ENCODE measurements at places on chromosomes 6 and 20.
A peak's percentile ranks its signal among the peaks of the same experiment; 100 is the strongest.

GRCh38 chr6:17392978-17393891, at the start of gene CAP2:
Gene CAP2, plus strand, starts transcription at chr6:17393595. Its CDS starts 27,961 bp downstream, at chr6:17421556.
- peak; percentile 69 for DNase-seq

DNA sequence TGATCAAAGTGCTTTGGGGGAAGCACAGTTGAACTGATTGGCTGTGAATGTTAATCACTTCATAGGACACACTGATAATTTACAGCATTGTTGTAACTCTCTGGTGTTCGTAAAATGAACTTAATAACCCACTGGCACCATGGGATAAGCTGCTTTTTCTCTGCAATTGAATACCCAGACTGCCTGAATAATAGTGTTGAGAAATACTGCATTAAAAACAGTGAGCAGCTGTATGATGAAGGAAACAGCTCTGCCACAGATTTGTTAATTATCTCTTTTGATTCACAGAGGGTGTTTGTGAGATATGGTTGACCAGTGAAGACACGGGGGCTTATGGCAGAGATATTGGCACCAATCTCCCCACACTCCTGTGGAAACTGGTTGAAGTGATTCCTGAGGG, 420.9 kb downstream of the CDKAL1 start:
- no peak for DNase-seq

DNA sequence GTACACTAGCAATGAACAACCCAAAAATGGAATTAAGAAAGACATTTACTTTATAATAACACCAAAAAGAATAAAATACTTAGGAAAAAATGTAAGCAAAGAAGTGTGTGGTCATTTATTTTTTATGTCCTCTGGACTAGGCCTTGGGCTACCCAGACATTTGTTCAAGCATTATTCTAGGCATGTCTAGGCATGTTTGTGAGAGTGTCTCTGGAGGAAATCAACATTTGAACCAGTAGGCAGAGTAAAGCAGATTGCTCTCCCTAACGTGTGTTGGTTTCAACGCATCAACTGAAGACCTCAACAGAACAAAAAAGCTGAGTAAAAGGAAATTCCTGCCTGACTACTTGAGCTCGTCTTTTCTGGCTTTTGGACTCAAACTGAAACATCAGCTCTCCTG, 84.5 kb downstream of the ANKEF1 start:
- peak; percentile 55 for DNase-seq

- DNase-seq = peak; percentile 13
Measured at GRCh38 chr6:100880149-100880852, 828 bp downstream of the ASCC3 start.

DNA sequence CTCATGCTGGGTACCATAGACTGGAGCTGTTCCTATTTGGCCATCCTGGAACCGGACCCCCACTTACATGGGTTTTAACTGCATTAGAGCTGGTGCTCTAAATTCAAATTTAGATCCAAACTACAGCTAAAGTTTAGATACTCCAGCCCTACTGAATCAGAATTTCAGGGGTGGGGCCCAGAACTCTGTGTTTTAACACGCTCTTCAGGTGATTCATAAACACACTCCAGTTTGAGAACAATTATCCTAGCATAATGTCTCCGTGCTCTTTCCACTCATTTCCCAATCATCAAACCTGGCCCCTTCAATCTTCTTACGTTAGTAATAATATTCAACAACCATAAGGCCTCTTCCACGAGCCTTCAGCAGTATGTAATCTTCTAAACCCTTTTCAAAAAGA, 15.3 kb downstream of the TRPC4AP start:
- no peak for DNase-seq

DNA sequence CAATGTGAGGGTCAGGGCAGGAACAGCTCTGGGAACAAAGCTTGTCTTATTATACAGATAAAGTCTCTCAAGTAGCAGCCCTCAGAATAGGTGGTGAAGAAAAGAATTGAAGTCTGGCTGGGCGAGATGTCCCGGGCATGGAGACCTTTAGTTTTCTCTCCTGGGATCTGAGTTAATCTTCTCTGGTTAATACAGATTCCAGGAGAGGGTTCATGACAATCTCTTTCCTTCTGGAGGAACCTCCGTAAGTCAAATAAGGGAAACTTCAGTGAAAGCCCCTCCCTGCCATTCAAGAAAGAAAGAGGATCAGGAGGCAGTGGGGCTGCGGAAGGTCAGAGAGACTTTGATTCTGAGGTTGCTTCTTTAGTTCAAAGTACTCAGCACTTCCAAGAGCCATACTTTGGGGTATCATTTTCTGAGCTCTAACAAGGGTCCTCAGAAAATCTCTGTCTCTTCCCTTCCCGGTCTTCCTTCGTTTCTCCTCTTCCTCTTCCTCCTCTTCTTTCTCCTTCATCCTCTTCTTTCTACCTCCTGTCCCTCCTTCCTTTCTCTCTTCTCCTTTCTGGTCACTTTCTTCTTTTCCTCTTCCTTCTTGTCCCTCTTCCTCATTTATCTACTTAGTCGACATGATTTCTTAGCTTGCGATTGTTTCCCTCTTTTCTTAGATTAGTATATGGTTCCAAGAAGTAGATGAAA, 4.6 kb upstream of the ZNF184 start:
- no peak for DNase-seq

- DNase-seq = peak; percentile 55
Measured at GRCh38 chr6:33759887-33760629, 13.4 kb upstream of the IP6K3 start.

DNA sequence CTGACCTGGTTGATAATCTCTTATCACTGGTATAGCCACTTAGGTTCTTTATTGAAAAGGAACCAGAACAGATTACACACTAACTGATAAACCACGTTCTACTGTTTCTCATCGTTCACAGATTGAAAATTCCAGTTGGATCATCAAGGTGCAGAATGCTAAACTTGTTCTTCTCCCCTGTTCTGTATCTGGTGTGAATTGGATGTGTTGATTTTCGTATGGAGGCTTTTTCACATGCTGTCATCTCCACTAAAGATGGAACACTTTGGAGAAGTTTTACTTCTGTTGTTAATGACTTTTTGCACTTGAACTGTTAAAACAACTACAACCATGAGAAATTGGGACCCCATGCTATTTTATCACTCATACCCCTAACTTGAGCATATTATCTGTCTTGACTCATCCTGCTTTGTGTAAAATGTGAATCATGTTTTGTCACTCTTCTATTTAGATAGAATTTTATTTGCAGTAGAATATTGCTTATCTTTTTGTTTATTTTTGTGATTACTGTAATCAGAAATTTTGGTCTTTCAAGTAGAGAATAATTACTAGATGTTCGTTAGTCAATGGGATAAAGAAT, 17.5 kb downstream of the VAPB start:
- no peak for DNase-seq

GRCh38 chr20:33273117-33273851, 9.7 kb upstream of the BPIFB1 start:
- DNase-seq = no peak

DNA sequence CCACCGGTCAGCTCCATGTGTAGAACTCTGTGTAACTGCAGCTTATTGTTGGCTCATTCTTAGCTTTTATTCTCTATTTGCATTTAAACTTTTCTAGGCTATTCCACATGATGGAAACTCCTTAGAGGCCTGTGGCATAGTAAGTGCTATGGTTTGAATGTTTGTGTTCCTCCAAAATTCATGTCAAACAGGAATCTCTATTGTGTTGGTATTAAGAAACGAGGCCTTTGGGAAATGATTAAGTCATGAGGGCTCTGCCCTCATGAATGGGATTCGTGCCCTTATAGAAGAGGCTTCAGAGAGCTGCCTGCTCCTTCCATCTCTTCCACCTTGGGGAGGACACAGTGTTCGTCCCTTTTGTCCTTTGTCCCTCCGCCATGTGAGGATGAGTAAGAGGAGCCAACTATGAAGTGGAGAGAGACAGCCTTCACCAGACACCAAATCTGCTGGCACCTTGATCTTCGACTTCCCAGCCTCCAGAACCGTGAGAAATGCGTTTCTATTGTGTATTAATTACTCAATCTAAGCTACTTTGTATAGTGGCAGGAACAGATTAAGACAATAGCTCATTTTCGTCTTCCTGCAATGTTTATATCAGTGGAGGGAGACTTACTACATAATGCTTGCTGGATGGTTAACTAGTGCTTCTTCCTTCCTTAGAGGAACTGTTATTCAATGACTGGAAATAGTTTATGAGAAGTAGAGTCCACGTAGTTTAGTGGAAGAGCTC, 361.1 kb downstream of the FARS2 start:
- DNase-seq = no peak

DNA sequence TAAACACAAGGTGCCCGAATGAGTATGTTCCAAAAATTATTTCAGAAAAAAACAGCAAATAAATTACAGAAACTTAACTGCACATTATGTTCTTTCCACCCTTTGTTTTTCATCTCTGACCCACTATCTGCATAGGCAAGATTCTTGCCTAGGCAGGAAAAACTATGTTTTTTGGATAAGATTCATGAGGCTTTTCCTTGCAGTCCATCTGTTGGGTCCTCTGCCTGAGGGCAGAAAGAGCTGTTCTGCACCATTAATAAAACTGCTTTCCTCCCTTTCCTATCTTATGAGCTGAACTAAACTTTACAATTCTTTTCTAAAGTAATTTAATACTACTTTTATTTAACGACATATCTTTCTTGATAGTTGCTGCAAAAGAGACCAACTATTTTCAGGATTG, 21.1 kb downstream of the ENPP1 start:
- no peak for DNase-seq

GRCh38 chr20:12824328-12825225, 184.2 kb upstream of the SPTLC3 start:
- no peak for DNase-seq

- DNase-seq = no peak
Measured at GRCh38 chr20:62545901-62546525, 70.2 kb upstream of the GATA5 start.

- DNase-seq = peak; percentile 68
Measured at GRCh38 chr6:26232940-26233648, 131.9 kb upstream of the BTN3A2 start.

GRCh38 chr6:152301765-152302568, 335.2 kb downstream of the SYNE1 start:
- no peak for DNase-seq

GRCh38 chr20:59816146-59816738, 117.2 kb downstream of the SYCP2 start:
- DNase-seq = no peak

DNA sequence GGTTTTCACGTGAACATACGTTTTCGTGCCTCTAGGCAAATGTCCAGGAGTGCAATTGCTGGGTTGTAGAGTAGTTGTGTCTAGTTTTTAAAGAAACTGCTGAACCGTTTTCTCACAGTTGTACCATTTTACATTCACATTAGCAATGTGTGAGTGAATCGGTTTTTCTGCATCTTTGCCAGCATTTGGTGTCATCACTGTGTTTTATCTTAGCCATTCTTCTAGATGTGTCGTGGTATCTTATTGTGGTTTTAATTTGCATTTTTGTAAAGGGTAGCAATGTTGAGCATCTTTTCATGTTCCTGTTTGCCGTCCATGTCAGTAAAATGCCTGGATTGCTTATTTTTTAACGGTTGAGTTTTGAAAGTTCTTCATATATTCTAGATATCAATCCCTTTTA, 10.2 kb downstream of the DOK5 start:
- DNase-seq = no peak

- no peak for DNase-seq
Measured at GRCh38 chr6:107121964-107122495, 6.7 kb upstream of the BEND3 start.

DNA sequence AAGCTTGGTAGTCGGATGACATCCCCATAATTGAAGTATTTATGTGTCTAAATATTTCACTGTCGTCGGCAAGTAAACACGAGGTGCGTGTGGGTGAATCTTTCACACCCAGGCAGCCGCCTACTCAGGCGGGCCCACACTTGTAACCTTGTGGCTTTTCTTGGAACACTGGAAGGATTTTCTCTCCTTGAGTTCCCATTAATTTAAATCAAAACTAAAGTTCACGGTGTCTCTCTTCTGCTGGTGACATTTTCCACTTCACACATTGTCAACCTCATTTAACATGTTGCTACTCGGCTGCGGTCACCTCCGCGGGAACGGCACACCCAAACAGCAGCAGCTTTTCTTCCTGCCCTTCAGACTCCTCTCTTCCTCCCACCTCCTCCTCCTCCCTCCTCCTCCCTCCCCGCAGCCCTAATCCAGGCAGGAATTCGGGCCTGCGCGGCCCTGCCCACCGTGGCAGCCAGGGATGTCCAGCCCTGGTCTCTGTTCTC, 336.6 kb downstream of the QKI start:
- DNase-seq = no peak

GRCh38 chr20:1478566-1478965, 11.9 kb upstream of the NSFL1C start:
- DNase-seq = no peak

DNA sequence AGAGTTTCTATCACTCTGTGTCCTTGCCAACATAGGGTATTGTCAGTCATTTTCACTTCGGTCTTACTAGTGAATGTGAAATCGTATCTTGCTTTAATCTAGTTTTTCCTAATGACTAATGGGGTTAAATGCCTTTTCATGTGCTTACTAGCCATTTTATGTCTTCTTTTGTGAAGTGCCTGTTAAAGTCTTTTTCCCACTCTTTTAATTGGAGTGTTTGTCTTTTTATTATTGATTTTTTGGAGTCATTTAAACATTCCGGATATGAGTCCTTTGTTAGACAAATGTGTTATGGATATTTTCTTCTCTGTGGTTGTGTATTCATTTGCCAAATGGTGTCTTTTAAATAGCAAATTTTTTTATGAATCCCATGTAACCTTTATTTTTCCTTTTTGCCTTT, 194.6 kb downstream of the CDH26 start:
- no peak for DNase-seq

- peak; percentile 22 for DNase-seq
Measured at GRCh38 chr20:35307666-35308653, 15.7 kb upstream of the FAM83C start.
